ENCODE measurements at places on chromosomes 5 and 9.

- no peak for DNase-seq
Measured at GRCh38 chr5:760363-761058, 24.0 kb downstream of the ZDHHC11B start.

GRCh38 chr9:87795178-87795577, 69.3 kb downstream of the CTSL start:
- DNase-seq, result no peak

DNA sequence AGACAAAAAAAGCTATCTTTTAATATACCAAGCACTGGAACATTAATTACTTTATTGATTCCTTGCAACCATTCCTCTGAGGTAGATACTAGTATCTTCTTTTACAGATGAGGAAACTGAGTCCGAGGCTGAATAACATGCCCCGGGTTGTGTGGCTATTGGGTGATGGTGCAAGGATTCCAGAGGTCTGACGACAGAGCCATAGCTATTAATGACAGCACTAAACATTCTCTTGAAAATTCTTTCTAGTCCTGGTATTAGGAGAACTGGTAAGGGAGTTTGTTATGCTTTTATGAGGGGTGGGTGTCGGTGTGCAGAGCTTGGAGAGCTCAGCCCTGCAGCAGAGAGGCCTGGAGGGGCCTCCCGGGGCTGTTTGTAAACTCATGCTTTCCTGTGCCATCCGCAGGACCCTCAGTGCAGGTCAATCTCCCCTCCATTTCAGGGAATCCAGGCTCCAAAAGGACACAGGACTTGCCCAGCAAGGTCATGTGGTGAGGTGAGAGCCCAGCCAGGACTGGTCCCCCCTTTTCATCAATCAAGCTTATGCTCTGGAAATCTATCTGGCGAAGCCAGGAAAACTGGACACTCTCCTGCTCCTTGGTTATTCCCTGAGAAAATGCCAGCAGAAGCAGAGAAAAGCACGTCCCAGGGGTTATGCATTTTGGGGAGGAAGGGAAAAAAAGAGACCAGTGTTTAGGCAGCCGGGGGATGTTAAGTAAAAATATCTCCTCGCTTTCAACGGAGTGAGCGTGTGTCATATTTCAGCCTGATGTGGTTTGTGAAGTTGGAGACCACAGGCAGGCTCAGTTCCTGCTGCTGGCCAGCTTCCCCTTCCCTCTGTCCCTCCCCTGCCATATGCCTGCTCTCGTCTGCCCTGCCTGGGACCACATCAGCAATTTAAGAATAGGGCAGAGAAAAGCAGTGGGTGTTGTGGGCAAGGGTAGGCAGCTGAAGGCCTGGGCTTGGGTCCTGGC, 3.7 kb downstream of the GSN start:
- DNase-seq, result peak; percentile 85

DNA sequence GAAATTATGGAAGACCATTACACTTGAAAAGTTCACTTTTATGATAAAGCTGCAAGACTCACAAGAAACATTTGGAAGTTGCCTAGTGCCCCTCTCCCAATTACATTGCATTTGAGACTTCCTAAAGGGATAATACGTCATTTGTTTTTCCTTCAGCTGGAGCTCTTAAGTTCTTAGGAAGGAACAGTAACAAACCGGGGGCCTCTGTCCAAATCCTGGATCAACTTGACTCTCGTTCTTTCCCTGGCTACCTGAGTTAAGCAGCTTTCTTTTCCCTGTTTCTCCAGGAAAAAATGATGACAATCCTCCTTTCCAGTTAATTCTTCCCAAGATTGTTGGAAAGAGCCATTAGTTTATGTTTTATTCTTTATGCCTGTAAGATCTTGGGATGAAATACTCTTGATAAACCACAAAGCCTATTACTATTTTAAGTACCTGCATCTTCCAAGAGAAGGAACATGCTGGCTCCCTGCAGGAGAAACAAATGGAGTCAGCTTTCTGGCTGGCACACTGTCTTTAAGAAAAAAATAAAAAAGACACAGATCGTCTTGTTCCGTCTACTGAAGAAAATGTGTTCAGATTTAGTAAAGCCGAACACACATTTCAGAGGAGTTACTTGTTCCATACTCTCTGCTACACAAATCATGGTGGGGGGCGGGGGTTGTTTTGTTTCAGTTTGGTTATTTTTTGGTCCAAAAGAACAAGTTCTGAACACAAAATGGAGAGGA, 297.9 kb downstream of the EFNA5 start:
- no peak for DNase-seq

DNA sequence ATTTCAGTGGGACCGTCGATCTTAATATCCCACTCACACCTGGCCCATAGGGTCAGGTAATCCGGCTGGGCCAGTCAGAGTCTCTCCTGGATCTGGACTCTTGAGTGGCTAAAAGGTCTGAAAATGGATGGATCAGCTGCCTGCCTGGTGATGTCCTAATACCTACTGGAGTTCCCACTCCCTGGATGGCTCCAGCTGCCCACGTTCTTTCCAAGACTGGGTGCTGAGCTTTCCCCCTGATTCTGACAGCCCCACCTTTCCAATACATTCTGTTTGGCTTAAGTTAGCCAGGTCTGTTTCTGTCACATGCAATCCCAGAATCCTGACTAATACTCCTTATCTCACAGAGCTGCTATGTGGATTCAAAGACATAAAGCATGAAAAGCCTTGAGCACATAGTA, 10.2 kb downstream of the SH3PXD2B start:
- no peak for DNase-seq

GRCh38 chr9:97697837-97698236, 697 bp upstream of the XPA start:
- no peak for DNase-seq

DNA sequence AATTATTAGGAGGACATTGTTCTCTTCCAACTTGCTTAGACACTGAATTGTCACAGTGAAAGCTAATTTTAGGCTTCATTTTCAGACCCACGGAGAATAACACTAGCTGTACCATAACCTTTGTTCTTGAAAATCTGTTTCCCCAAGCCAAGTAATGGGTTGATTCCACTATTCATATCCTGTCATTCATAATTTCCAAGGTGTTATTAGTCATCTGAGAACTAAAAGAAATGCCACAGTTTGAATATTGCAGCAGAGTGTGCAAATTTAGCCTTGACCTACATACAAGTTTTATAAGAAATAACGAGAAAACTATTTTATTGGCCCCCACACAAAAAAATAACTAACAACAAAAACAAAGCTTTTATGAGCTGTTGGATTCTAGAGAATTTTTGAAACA, 148.5 kb upstream of the TYRP1 start:
- no peak for DNase-seq

DNA sequence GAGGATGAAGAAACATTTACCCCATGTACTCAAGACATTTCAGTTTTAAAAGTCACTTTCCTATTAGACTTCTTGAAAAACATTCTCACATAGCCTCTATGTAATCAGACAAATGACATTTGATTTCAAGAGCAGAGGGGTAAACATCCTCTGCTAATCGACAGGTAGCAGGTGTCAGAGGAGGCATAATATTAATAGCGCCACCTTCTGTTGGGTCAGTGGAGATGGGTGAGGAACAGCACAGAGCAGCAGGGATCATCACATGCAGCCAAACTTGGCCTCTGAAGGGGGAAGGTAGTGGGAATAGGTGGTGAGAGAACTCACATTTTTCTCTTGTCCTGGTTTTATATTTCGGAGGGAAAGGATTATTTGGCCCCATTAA, 3.3 kb upstream of the LSM11 start:
- DNase-seq, result no peak

- DNase-seq, result no peak
Measured at GRCh38 chr9:135252980-135253304, 165.5 kb downstream of the OLFM1 start.

DNA sequence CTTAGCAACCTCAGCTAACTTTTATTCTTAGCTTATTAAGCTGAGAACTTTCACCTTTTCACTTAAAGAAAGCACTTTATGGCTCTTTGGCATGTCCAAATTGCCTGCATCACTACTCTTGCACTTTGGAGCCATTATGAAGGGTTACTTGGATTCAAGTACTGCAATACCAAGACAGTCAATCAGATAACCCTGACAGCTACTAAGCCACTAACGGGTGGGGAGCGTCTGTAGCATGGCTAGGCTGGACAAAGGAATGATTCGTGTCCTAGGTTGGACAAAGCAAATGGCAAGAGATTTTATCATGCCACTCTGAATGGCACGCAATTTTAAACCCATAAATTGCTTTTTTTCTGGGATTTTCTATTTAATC, 39.6 kb downstream of the TRPM6 start:
- no peak for DNase-seq

GRCh38 chr9:16003785-16004184, 450.9 kb downstream of the CCDC171 start:
- no peak for DNase-seq
